ENCODE measurements at places on chromosomes 1 and 21. TPM values are rescaled to one million over a fixed set of nuclear protein-coding genes. Genes with fewer than 3 reads are reported as not detected.

- DNase-seq: no peak
Observed at GRCh38 chr1:108877348-108878159, 769 bp downstream of the GPSM2 start.

GRCh38 chr1:246040200-246040890, 466.7 kb downstream of the SMYD3 start:
- DNase-seq: no peak

- no peak for DNase-seq
Observed at GRCh38 chr1:202645097-202645476, 65.2 kb downstream of the SYT2 start.

F3 gene
- total RNA-seq: 27.9 TPM
